ENCODE measurements at places on chromosomes 1 and 21.

GRCh38 chr1:76430531-76430930 lies 356.0 kb downstream of the ST6GALNAC3 start:
- DNase-seq = no peak

- DNase-seq = no peak
Measured at GRCh38 chr1:39268906-39269305, 64.4 kb downstream of the MACF1 start.

DNA sequence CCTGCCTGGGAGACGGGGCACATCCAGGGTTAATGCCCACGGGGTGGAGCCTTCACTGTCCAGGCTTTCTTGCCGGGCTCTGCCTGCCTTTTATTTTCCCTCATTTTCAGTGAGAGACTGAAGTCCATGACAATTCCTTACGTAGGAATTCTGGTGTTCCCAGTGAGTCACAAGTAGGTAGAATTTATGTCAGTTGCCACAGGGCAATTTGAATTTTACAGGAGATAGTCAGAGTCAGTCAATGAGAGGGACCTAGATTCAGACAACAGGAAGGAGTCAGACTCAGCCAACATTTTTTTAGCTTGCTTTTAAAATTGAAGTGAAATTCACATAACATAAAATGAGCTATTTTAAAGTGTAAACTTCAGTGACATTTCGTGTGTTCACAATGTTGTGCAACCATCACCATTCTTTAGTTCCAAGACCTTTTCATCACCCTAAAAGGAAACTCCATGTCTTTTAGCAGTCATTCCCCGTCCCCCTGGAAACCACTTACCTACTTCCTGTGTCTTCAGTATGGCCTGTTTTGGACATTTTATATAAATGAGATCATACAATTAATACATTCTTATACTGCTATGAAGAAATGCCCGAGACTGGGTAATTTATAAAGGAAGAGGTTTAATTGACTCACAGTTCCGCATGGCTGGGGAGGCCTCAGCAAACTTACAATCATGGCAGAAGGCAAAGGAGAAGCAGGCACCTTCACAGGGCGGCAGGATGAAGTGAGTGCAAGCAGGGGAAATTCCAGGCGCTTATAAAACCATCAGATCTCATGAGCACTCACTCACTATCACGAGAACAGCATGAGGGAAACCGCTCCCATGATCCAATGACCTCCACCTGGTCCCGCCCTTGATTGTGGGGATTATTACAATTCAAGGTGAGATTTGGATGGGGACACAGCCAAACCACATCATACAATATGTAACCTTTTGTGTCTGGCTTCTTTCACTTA lies 14.6 kb downstream of the AJAP1 start:
- no peak for DNase-seq

DNA sequence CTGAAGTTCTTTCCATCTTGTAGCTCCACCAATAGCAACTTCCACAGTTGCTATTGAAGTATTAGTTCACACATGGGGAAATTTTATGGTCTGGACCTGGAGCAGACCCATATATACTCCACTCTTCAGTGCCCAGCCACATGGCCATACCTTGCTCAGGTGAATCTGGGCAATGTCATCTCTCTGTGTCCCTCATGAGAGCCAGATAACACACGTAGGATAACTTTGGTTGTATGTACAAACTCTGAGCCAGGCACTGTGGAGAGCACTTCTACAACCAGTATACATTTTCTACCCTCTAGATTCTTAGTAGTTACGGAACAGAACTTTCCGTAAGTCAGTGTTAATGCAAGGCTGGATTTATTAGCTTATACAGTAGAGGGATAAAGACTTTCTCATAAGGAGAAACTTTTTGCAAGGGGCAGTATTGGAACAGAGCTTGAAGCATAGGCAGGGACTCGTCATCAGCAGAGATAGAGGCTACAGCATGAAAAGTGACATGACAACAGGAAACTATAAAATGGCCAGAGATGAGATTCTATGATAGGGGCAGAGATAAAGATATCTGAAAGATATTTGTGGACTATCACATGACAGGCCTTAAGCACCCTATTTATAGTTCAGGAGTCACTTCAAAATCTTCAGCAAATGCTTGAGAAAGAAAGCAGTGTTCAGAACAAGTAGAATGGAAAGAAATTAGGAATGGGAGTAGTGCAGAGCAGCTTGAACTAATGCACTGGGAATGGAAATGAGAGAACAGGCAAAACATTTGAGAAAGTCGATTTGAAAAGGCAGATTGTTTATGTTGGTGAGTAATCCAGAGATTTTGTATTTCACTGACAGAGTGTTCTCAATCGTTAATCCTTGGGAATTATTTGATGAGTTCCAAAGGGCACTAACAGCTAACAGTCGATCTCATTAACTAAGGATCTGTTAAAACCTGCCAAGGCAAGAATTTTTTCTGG lies 481.8 kb downstream of the USP25 start:
- no peak for DNase-seq

GRCh38 chr1:154609398-154610380 lies 1.7 kb upstream of the ADAR start:
- peak; percentile 14 for DNase-seq

DNA sequence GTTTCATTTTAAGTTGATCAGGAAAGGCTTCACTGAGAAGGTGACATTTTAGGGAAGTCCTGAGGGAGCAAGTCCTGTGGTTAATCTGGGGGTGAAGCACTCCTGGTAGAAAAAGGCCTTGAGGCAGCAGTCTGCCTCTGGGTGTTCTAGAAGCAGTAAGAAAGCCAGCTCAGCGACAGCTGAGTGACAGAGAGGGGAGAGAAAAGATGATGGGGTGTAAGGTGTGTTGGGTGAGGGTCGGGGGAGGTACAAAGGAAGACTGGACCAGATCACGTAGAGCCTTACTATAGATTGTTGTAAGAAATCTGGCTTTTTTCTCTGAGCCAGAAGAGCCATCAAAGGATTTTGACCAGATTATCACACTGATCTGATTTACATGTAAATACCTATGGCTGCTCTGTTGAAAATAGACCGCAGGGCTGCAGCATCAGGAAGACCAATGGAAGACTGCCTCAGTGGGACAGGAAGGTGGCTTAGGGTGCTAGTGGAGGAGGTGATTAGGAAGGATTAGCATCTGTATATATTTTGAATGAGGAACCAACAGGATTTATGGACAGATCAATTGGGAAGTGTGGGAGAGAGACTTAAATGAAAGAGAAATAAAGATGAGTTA lies 131.2 kb downstream of the CDC7 start:
- DNase-seq = no peak

DNA sequence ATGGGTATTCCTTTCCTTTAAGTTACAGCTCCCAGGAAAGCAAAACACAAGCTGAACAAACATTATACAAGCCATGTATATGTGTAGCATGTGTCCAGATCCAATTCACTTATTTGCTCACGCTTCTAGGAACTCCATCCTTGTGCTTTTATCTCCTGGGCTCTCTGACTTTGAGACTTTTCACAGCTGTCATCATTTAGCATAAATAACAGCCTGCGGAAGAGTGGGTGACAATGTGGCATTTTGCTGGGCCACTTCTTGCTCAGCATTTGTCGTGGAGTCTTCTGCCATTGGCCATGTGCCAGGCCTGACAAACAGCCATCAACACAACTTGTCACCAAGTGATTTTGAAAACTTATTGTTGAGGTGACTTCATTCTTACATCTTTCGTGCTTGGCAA lies 164.3 kb downstream of the KIF26B start:
- DNase-seq = no peak

GRCh38 chr1:156700736-156701531 lies 4.4 kb downstream of the CRABP2 start:
- DNase-seq = no peak

DNA sequence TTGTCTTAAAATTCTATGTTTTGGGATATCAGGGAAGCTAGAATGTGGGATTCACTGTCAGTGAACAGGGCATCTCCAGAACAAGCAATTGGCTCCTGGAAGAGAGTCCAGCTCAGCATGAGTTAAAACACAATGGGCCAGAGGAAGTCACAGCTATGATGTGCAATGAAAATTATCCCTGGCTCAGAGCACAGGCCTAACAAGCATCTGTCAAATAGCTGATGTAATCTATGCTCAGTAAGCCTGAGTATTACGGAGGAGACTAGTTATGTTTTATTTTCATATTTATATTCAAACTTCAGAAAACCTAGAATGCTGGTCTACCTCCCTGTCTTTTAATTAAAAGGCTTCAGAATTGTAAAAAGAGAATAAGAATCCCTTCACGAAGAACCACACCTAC lies 41.6 kb downstream of the PARP1 start:
- no peak for DNase-seq

DNA sequence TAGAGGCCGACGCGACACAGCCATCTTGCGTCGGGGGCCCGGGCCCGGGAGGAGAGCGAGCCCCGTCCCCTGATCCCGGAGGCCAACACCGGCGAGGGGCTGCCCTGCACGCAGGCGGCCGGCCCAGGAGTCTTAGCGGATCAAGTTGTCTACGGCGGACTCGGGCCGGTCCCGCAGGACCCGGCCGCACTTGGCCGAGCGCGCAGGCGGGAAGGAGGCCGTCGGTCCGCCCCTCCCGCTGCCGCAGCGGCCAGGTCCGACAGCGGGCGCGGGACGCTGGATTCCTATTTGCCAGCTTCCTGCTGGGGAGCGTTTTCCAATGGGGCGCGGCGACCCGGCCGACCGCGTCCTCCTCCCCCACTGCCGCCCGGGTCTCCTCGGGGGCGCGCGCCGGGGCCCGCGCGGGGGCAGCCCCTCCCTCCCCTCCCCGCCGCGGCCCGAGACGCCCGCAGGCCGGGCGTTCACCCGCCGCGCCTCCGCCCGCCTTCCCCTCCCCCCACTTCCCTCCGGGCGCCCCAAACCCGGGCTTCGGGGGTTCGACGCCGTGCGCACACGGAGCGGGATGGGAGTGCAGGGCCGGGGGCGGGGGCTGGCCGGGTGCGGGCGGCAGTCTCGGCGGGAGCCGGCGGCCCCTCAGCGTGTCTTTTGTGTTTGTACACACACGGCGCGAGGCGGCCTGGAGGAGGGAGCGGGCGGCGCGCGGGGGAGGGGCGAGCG lies 517 bp upstream of the H3-3A start:
- DNase-seq = peak; percentile 68

DNA sequence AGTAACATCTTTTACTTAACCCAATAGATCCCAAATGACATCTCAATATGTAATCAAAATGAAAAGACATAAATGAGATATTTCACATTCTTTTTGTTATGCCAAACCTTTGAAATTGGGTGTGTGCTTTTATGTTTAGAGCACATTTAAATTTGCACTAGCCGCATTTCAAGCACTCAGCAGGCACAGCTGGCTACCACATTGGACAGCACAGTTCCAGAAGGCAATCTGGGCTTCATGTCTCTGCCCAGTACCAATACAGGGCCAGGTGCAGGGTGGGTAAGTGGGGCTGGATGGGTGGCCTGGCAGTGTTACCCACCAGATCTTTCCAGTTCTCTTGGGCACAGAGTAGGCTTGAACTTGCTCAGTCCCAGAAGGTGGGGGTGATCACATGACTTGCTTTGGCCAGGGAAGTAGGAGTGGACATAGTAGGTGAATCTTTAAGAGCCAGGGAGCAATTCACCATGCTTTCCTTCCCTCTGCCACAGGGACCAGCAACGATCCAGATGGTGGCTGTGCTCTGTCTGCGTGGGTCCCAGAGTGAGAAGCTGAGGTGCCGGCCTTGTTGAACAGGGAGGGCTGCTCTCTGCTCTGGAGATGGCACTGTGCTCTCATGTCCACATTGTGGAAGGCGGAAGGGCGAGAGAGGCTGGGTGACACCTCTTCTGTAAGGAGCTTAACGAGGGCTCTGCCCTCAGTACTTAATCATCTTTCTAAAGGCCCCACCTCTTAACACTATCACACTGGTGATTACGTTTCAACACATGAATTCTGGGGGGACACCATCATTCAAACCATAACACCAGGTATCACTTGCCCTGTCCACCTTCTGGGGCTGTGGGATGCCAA lies 261.4 kb downstream of the GRIK3 start:
- DNase-seq = no peak

DNA sequence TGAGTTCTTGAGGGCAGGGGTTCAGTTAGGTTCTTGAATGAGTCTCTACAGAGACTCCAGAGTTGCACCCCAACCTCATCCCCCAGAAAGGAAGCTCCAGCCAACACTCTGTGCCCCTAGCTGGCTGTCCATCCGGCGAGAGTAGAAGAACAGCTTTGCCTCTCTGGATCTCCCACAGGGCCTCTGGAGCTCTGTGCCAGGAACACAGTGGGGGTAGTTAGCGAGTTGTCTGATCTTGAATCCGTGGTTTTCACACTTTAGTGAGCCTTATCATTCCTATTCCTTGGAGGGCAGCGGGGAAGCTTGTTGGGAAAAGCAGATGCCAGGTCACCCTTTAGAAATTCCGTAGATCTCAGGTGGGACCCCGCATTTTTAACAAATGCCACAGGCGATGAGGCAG lies 45.0 kb downstream of the STUM start:
- DNase-seq = no peak

GRCh38 chr21:17795146-17796036 lies 23.8 kb downstream of the C21orf91 start:
- DNase-seq = no peak

- DNase-seq = no peak
Measured at GRCh38 chr1:167532375-167532774, 14.0 kb upstream of the CD247 start.

GRCh38 chr1:3011127-3011526 lies 10.1 kb upstream of the ACTRT2 start:
- no peak for DNase-seq

DNA sequence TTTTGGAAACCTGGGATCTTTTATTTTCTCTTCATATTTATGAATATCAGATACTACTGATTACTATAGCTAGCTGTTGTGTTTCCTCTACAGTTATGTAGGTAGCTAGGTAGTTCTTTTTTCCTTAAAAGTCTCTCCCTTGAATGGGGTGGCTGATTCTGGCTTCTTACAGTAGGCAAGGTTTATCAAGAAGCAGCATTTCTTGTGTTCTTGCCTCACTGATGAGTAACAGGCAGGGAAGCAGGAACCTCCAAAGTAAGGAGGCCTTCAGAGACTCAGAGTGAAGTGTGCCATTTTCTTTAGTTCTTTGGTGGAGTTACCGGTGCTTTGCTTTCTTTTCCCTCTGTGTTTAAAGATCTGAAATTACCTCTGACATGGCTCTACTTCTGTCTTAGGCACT lies 56.0 kb downstream of the ZMYM4 start:
- peak; percentile 32 for DNase-seq

DNA sequence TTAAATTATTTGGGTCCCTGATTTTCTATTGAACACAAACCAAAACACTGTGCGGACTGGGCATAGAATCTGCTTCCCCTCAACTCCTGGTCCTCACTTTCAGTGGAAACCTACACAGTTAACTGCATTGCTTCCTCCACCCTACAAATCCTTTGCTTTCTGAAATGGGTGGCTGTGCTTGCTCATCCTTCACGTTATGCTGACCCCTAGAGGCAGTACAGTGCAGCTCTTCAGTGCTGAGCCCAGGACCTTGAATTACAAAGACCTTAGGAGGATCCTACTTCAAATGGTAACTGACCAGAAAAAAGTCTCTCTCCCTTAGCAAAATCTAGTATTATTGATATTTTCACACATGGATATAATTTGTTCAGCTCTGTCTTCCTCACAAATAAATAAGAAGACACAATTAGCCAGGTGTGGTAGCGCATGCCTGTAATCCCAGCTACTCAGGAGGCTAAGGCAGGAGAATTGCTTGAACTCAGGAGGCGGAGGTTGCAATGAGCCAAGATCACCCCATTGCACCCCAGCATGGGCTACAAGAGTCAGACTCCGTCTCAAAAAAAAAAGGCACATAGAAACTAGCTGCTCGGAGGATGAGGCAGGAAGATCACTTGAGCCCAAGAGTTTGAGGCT lies 63.4 kb upstream of the L1TD1 start:
- DNase-seq = peak; percentile 87

Measured in AG08395 (cell line).